ENCODE measurements at places on chromosomes 6 and 20.

DNA sequence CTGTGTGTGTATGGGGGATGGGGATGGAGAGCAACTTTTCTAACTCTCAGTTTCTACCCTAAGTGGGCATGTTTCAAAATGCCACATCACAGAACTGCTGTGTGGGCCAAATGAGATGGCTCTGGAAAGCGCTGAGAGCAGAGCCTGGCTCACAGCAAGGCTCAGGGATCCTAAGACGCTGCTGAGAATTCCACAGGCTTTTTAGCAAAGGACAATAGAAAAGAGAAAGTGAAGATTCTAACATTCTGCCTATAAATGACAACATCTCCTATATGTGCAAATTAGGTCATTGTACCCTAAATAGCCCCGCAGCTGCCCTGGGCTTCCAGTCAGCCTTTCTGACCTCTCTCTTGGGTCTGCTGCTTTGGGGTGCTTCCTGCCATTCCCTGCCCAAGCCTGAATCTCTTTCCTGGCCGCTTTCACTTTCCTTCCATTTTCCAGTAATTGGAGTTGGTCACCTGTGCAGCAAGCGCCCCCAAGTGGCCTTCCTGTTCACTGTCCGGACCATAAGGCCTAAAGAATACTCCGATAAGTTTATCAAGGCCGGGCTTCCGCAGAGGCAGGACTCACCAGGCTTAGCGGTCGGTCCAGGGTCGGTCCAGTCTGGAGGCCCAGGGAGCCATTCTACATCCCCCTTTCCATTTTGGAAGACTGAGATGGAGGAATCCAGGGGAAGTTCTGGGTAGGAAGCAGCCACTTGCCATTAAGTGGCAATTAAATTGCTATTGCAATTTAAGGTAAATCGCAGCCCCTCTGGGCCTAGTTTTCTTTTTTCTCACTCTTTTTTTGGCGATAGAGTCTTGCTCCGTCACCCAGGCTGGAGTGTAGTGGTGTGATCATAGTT lies 6.7 kb upstream of the DDR1 start:
- DNase-seq, result peak; percentile 78

GRCh38 chr6:106442395-106442794 lies 81.9 kb downstream of the CRYBG1 start:
- DNase-seq, result no peak

GRCh38 chr6:17165383-17165782 lies 63.5 kb downstream of the STMND1 start:
- DNase-seq, result no peak

GRCh38 chr6:12977206-12977605 lies 260.6 kb downstream of the PHACTR1 start:
- DNase-seq, result no peak

DNA sequence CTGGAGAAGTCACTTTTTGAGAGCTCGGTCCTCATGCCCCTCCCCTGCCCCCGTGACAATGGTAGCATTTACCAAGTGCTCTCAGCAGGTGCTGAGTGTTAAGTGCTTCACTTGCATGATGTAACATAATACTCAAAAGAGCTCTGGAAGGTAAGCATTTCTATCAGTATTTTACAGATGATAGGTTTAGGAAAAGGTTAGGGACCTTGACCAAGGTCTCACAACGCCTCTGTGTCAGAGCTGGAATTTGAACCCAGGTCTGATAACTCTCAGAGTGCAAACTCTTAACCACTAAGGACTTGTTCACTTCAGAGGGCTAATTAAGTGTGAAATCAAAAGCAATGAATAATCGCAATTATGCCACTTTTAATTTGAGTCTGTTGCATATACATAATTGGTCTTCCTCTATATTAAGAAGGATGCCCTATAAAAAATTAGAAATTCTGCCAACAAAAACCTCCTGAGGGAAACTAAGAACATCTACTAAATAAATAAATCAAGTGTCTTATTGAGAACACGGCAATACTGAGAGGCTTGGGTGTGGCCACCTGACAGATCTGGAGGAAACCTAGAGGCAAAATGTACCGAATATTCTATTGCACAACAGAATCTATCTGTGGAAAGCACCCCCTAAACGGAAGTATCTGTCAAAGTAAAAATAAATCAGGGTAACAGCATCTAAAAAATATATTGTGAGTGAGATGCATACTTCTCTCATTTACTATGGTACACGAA lies 109.8 kb downstream of the BACH2 start:
- DNase-seq, result peak; percentile 50
